ENCODE measurements at places on chromosomes 7 and 10.

GRCh38 chr7:135914346-135914745 lies 62.8 kb downstream of the MTPN start:
- no peak for DNase-seq

DNA sequence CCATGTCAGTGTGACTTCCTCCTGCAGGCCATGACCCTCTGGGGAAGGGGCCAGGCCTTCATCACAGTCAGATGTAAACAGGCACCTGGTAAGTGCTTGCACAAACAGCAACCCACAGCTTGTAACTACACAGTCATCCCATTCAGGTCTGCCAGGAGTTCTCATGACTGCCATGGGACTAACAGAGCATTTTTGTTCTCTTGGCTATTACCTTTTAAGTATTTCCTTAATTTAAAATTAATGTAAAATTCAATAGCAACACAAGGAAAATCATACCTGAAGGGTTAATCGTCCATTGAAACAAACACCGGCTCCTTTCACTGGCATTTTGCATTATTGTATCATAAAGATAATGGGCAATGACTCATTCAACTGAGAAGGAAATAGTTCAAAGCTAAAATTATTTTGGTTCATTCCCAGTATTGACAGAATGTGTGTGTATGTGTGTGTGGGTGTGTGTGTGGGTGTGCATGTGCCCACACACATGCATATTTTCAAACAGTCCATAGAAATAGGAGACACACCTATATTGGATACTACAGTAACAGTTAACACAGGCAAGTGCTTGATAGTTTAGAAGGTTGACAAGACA lies 307.9 kb downstream of the WDR11 start:
- DNase-seq, result no peak

- no peak for DNase-seq
Observed at GRCh38 chr7:114949231-114949630, 27.3 kb downstream of the MDFIC start.

DNA sequence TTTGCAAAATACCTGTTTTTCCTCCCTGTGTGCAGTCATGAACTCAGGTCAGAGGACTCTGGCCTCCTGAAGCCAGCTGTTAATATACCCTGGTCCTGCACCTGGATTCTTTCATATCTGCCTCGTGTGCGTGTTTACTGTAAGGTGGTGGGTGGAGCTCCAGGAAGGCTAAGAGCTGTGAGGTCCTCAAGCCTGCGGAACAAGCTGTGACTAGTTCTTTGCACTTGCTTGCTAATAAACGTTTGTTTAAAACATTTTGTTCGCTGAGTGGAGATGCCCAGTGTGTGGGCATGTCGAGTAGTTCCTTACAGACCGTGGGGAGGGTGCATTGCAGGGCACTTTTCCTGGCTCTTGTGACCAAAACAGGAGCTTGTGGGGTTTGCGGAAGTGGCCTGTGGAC lies 139.0 kb downstream of the DOCK1 start:
- no peak for DNase-seq

GRCh38 chr10:97822261-97822687 lies 27.4 kb upstream of the GOLGA7B start:
- DNase-seq, result no peak

- no peak for DNase-seq
Observed at GRCh38 chr10:15775513-15775912, 55.8 kb upstream of the ITGA8 start.

- DNase-seq, result peak; percentile 54
Observed at GRCh38 chr7:149776289-149776688, 2.9 kb upstream of the ZNF467 start.

GRCh38 chr10:33579996-33580395 lies 245.5 kb upstream of the NRP1 start:
- DNase-seq, result no peak

DNA sequence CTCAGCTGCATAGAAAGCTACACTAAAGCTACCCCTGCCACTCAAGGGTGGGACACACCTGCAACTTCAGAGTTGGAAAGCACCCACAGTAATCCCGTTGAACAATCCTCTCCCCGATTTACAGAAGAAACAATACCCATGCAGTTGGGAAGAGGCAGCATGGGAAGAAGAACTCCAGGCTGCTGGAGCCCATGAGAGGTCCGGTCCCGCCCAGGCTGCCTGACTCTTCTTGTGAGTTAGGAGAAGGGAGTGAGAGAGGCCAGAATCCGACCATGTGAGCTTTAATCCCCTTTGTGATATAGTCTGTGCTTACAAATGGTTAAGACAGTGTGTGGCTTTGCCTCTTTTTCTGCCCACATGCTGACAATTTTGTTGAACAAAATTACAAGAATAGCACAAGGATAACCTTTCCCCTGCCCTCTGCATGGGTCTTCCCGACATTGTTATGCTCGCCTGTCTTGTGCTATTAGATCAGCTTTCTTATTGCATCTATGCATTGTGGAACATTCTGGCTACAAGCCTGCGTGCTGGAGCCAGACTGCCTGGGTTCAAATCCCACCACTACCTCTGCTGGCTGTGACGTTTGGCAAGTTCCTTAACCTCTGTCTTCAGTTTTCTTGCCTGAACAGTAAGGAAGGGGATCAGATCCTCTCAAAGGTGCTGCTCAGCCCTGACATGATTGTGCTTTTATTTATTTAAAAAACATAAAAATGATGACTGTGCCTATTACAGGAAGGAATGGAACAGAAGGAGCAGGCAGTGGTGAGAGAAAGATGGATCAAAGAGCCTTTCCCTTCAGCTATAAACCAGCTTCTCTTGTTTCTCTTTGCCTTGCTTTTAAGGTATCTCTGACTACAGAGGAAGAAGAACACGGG lies 56.0 kb downstream of the BPGM start:
- DNase-seq, result no peak

DNA sequence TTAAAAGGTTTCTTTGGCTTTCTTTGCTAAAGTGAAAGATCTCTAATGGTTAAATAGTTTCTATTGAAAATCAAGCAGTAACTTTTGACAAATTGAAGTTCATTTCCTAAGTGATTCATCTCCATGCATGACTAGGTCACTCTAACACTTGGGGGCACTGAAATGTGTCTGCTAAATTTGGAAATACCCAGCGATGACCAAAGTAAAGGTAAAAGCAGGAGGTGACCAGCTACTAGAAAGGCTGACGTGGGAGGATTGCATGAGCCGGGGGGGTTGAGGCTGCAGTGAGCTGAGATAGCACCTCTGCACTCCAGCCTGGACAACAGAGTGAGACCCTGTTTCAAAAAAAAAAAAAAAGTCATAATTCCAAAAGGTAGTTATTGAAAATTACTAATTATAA lies 111.8 kb upstream of the GPR141 start:
- no peak for DNase-seq

GRCh38 chr7:98285157-98286092 lies 3.9 kb downstream of the BRI3 start:
- DNase-seq, result no peak

- DNase-seq, result no peak
Observed at GRCh38 chr7:18087687-18088078, 60.0 kb upstream of the PRPS1L1 start.

DNA sequence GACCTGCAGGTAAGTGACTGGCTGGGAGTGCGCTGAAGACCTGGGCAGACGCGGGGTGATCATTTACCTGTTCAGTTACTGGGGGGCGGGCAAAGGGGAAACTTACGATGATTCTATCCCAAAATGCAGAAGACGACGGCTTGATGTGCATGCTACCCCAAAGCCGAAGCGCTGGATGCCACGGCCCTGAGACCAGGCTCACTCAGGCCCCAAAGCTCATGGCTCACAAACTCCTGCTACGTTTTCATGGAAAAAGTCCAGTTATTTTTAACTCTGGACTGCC lies 200.6 kb downstream of the DIP2C start:
- no peak for DNase-seq

DNA sequence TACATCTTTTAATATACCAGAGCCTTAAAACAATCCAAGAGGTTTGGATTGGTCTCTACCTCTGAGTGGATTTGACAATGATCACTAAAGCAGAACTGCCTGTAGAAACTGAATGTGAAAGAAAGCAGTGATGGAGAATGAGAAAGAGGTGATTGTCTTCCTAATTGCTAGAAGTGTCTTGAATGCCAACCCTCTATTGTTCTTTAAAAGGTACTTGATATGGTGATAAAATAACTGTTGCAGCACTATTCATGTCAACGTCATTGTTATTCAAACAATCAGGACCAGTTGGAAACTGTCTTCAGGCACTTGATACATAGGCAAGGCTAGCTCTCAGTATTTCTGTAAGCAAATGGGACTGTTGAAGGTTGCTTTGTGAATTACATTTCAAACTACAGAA lies 47.9 kb upstream of the ITPRID1 start:
- no peak for DNase-seq

DNA sequence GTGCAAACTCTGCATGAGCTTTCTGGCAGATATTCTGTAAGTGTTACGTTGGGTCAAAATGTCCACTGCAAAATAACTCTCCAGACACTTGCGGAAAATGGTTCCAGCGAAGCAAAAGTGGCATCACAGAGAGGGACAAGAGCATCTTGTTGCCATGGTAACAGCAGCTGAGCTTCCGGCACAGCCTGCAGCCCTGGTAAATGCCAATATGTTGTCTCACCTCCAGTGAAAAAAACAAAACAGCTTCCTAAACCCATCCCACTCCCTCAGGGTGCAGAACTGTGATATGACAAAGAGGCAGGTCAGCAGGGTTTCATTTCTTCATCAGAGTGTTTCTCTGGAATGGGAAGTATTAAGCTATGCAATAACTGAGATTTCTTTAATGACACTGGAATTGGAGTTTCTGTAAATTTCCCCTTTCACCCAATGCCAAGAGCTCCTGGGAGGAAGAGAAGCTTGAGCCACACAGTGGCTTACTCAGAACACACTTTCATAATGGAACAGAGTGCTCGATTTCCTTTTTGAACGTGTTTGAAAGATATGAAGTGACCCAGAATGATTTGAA lies 65.6 kb downstream of the FOXI2 start:
- no peak for DNase-seq

- peak; percentile 33 for DNase-seq
Observed at GRCh38 chr10:67788028-67788886, 49.7 kb downstream of the DNAJC12 start.

- no peak for DNase-seq
Observed at GRCh38 chr10:97178074-97178473, 7.7 kb downstream of the SLIT1 start.

DNA sequence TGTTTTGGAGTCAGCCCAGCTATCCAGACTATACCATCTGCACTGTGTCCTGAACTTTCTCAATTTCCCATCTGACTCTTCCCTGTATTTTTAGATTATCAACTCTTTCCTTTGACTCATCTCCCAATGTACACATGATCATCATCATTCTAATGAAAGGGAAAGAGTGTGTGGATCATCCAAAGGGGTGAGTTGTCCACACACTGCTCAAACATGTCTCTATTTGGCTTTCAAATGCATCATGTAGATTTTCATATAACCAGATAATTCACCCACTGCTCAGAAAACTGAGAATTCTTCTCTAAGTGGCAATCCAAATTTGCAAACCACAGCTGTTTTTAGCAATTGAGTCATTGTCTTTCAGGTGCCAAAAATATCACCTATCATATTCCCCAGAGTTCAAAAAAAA lies 190.2 kb upstream of the HPS1 start:
- DNase-seq, result no peak

- no peak for DNase-seq
Observed at GRCh38 chr10:127028556-127028955, 123.3 kb downstream of the DOCK1 start.

DNA sequence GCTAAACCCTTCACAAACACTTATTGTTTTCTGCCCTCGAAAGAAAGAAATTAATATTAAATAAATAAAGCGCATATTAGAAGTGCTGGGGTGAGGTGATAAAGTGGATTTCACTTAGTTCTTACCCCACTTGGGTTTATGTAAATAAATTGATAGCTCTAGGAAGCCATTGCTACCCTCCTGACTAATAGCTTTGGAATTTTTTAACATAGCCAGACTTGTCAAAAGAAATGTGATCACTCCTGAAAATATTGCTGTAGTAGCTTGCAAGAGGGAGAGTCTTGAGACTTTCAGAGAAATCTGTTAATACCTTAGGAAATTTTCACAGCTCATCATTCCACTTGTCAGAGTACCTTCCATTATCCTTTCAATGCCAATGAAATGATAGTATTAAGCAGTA lies 7.6 kb downstream of the ARL5B start:
- no peak for DNase-seq

DNA sequence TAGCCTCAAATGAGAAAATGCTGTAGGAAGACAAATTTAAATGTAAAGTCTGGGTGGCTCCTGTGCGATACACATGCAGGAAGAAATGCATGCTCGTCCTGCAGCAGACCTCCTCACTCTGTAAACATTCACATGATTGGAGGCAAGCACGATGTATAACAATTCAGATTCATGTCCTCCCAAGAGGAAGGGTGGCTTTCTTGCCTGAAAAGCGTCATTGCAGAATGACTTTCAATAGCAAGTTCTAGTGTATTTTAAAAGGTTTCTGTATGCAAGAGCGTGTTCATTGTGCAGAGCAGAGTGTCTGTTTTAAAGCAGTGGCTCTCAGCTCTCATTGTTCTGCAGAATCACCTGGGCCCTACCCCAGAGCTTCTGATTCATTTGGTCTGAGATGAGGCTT lies 170.3 kb upstream of the CELF2 start:
- no peak for DNase-seq

- no peak for DNase-seq
Observed at GRCh38 chr7:73827567-73828106, 3.2 kb upstream of the CLDN4 start.

GRCh38 chr7:111409714-111410422 lies 152.4 kb downstream of the IMMP2L start:
- DNase-seq, result no peak

GRCh38 chr7:158369866-158370265 lies 217.8 kb downstream of the PTPRN2 start:
- DNase-seq, result no peak

- no peak for DNase-seq
Observed at GRCh38 chr7:26843705-26844104, 20.7 kb downstream of the SKAP2 start.

GRCh38 chr7:142177869-142178268 lies 66.4 kb downstream of the MGAM2 start:
- no peak for DNase-seq

Data from AML-193 (cell line).